ENCODE measurements at places on chromosomes 11 and 22.
A peak's percentile ranks its signal among the peaks of the same experiment; 100 is the strongest.

DNA sequence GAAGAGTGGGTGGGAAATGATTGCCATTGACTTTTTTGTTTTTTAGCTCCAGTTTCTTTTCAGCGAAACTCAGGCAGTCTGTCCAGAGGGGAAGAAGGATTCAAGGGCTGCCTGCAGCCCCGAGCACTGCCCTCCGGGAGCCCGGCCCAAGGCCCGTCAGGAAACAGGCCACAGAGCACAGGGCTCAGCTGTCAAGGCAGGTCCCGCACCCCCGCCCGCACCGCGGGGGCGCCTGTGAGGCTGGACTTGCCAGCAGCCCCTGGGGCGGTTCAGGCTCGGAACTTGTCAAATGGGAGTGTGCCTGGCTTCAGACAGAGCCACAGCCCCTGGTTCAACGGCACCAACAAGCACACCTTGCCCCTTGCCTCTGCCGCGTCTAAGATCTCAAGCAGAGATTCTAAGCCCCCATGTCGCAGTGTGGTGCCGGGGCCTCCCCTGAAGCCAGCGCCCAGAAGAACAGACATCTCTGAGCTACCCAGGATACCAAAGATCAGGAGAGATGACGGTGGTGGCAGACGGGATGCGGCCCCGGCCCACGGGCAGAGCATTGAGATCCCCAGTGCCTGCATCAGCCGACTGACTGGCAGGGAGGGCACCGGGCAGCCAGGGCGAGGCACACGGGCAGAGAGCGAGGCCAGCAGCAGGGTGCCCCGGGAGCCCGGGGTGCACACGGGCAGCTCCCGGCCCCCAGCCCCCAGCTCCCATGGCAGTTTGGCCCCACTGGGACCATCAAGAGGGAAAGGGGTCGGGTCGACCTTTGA lies 8.6 kb downstream of the IRF7 start:
- DNase-seq = no peak

DNA sequence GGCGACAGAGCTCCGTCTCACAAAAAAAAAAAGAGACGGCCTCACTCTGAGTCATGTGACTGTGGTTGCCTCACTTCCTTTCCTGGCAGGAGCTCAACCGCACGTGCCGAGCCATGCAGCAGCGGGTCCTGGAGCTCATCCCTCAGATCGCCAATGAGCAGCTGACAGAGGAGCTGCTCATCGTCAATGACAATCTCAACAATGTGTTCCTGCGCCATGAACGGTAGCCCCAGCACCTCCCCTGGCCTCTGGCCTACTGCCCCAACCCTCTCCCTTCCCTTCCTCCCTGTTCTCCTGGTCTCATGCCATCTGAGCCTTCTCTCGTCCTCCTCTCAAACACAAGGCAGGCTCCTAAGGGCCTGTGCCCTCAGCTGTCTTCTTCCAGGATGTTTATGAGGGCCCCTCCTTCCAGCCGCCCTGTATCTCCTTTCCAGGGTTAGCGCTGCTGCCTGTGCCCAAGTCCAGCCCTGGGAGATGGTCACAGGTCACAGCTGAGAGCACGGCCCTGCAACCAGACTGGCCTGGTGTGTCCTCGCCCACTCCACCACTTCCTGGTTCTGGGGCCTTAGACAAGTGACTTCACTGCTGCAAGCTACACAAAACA lies 30.7 kb downstream of the TOM1 start:
- DNase-seq = no peak

DNA sequence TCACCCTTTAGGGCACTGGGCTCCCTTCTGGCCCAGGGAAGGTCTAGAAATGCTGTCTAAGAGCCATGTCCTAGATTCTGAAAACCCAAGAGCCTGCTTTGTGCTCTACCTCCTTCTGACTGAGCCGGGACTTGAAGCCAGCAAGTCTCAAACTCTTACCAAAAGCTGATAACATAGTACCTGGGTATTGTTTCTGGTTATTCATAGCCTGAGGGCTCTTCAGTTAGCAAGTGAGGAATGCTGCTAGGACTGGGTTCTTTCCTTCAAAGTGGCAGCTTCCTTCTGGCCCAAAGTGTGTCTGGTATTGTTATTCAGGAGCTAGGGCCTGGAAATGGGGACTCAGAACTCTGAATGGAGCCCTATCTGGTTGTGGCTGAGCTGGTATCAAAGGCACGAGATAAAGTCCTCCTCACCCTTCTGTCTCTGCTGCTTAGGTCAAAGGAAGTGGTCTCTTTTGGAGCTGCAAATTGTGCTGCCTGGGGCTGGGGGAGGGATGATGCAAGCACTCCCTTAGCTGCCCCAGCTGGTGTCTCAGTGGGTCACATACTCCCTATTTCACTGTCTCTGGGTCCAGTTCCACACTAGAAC lies 696.0 kb upstream of the CCDC179 start:
- DNase-seq = no peak

- DNase-seq = peak; percentile 80
These were observed 3.9 kb upstream of the ABCG4 start for GRCh38 chr11:119144825-119145486.

- no peak for DNase-seq
These were observed 612 bp downstream of the IGF2 start for GRCh38 chr11:2138431-2139122.

DNA sequence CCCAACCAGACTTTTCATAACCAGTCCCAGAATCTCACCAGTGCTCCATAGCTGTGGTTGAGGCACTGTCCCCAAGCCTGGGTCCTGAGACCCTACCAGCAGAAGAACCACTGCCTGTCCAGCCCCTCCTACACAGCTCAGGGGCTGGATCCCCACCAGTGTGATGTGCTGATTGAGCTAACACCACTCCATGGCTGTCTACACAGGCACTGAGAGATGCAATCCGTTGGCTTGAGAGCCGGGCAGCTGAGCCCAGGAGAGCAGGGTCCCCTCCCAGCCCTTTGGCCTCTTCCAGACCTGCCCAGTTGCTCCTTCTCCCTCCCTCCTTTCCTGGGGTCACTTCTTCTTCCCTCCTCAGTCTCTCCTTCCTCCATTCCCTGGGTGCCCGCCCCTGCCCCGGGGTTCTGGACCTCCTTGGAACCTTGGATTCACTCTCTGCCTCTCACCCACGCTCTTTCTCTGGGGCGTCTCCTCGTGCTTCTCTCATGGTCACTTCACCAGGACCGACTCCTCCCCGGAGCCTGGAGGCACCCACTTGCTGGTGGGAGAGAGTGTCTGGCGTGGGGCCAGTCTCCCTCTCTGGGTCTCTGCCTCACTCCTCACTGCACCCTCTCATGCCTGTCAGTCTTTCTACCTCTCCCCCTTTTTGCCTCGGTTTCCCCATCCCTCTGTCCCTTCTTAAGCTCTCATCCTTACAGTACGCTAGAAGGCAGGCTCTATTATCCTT lies 706 bp upstream of the SCYL1 start:
- no peak for DNase-seq

GRCh38 chr11:2135648-2136201 lies 3.5 kb downstream of the IGF2 start:
- DNase-seq = no peak

DNA sequence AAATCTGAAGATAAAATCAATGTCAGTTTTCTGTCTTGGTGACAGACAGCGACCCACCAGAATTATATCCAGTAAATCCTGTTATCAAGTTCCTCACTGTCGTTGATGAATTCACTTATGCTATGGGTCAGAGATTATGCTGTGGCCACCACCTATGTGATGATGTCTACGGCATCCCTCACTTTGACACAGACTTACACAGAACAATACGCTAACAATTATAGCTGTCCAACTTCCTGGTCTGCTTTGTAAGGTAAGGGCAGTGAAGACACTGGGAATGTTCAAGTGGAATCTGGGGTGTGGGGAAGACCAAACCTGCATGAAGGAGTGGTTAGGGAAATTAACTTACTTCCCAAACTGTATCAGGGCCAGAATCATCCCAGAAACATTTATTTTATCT lies 19.3 kb upstream of the PAX6 start:
- DNase-seq = no peak

GRCh38 chr11:75677909-75678308 lies 9.1 kb upstream of the MAP6 start:
- DNase-seq = no peak

DNA sequence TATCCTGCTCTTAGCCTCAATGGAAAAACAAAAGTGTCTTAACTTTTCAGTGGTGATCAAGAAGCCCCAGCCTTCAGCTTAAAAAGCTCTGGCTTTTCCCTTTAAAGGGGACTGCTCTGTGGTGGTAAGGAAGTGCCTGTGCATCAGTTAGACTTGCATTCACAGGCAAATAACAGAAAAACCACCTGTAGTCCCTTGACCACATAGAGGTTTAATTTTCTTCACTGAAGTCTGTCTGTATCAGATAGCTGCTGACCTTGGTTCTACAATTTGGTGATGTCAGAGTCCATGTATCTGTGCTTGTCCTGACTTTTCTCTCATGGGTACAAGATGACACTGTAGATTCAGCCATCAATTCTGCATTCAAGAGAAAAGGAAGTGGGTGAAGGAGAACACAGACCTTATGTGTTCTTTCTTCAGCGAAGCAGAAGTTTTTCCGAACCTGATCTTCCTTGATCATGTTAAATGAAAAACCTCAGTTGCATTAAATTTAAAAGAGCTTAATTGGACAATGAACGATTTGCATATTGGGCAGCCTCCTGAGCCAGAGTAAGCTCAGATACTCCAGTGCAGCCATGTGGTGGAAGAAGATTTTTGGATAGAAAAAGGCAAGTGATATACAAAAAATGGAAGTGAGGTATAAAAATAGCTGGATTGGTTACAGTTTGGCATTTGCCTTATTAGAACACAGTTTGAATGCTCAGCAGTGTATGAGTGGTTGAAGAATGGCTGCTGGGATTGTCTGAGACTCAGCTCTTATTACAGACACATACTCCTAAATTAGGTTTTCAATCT lies 43.2 kb upstream of the RDX start:
- DNase-seq = no peak

DNA sequence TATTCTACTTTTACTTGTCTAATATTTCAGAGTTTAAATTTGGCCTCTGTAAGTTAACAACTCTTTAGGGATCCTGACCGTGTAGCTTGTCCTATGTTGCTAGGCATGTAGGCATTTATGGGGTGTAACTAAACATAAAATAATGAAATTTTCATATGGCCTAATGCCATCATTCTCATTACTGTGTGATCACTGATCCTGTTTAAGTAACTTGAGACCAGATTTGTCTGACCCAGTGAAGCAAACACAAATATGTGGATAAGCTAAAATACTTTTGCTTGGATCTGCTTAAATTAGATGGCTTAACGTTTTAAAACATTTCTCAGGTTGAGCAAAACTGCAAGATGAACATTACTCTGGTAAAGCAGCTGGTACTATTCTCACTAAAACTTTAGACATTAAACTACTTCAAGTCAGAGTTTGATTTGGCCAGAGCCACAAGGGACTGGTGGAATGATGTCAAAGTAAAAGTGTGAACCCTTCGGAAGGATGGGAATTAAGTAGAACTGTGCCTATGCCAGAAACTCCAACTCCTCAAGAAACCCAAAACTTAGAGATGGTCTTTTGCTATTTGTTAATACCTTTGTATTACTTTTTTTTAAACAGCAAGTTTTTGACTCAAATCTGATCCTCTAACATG lies 12.5 kb downstream of the QSER1 start:
- DNase-seq = peak; percentile 7

- no peak for DNase-seq
These were observed 11.6 kb downstream of the DDX17 start for GRCh38 chr22:38494498-38494897.

- DNase-seq = peak; percentile 34
These were observed 8.5 kb downstream of the HMBS start for GRCh38 chr11:119092880-119093842.

DNA sequence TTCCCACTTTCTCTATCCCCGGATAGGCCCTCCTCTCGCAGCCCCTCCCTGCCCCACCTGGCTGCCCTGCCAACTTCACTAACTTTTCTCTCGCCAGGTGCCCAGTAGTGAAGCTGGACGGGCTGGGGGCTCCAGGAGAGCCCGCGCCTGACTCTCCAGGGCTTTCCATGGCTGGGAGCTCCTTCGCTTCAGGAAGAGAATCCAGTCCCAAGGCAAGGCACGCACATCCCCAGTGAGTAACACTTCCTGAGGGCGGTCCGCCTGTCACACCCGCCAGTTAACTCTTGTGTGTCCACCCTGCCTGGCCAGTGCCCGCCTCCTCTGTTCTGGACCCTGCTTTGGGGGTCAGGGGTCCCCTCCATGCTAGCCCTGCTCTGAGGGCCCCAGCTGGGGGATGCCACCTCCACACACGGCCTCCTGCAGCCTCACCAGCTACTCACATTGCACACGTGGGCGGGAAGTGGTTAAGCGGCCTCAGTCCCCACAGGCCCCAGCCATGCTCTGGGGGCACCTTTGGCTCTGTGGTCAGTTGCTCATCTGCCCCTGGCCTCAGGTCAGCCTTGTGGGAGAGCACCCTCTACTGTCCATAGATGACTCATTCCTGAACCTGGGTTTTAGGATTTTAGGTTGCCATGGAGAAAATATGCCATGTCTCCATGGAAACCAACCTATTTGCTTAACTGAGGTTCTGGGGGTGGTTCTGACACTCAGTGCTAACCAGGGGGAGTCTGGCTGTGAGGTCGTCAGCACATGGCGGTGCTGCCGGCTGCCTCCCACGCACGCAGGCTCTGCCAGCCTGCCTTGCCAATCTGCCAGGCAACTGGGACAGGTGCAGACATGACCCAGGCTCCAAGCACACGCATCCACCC lies at the start of gene RIN1:
Gene RIN1, minus strand, starts transcription at position 201 of the 869 bp plus-strand sequence. Its CDS starts 32 bp downstream, at position 169.
- peak; percentile 58 for DNase-seq

DNA sequence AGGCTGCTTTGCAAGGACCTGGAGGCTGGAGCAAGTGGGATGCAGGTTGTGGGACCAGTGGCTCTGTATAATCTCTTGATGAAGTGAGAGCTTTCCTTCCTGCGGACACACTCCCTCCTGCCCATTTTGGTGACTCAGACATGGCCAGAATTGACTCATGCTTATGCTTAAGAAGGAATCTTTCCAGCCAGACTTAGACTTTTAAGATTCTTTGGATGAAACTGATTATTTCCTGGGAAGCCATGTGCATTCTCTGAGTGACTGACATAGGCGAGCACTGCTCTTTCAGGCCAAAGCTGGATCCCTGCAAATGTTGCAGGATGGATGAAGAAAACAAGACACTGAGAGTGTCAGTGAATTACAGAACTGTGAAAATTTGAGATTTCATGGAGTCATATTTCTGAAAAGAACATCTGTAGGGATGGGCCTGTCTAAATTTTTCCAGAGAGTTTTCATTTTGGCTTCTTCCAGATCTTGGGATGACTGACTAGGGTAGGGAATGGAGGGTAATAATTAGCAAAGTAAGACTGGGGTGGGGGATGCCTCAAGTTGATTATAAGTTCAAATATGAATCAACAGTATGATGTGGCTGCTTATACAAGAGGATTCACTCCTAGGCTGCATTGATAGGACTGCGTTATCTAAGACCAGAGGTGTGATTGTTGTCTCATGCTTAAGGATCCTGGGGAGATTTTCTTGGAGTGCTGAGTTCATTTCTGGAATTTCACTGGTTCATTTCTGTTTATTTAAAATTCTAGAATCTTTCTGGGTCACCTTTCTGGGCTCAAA lies 195.8 kb downstream of the HIPK3 start:
- peak; percentile 84 for DNase-seq

All from cardiac muscle cell (in vitro differentiated cells and primary cell).